Ascending aorta (tissue), 2 donors: ENCODE measurements at places on chromosomes 5 and 9.

DNA sequence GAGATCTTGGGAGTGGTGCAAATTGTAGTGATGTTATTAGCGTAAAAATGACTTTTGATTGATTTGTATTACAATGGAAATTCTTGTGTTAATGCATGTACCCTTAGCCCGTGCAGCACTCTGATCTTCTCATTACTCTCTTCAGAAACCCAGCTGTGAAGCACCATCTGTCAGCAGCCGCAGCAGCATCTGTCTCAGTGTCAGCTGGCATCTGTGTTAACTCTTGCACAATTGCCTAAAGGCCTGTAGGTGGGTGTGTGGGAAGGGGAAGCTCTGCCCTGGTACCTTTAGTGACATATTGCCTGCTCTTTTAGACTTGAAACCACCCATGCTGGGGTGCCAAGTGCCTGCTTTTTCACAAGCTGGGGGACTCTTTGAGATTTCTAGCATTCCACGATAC lies 101.3 kb downstream of the FBXL7 start:
- DNase-seq, result no peak

DNA sequence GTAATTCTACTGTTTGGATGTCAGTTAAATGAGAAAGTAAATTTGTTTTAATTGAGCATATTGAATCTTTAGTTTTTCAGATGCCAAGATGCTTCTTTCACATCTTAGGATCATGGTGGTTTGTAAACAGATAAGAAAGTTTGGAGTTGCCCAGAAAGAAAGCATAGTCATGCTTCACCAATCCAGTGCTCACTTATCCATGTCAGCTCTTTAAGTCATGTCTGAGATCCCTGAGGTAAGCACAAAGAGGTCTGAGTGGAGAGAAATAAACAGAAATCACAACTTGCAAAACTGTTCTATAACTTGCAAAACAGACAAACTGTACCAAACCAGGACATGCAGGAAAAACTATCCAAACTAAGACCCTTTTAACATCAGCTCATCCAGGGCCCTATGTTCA lies 87.7 kb downstream of the OSTF1 start:
- DNase-seq, result no peak

DNA sequence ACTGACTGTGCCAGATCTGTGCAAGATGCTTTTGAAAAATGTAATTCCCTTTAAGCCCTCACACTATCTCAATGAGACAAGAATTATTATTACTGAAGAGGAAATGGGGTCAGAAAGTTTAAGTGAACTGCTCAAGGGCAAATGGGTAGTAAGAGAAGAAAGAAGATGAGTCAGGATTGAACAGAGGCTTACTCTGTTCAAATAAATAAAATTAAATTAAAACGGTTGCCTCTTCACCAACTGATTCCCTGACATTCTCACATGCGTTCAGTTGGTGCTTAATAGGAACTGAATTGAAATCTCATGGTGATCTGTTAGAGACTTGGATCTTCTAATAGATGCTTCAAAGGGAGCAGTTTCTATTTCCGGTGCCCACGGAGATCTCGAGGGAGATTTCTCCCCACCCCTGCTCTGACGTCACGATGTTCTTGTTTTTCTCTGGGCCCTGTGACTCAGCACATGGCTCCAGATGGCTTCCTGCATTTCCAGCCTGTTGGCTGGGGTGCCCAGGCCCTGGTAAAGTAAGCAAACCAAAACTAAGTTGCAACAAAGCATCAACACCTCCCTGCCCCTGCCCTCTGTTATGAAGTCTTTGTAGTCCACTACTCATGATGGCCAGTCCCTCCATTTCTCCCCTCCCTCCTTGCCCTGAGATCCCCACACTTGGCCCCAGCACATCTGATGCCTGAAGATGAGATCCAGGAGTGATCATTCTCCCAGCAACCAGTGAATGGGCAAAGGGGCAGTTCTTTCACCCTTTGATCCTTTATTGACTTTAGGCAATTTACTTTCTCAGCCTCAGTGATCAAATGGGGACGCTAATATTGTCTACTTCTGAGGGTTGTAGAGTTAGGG lies 106.1 kb upstream of the CPEB4 start:
- DNase-seq, result peak; percentile 78

- DNase-seq, result peak; percentile 37
These were observed 58.3 kb upstream of the AFAP1L1 start for GRCh38 chr5:149213264-149213880.

DNA sequence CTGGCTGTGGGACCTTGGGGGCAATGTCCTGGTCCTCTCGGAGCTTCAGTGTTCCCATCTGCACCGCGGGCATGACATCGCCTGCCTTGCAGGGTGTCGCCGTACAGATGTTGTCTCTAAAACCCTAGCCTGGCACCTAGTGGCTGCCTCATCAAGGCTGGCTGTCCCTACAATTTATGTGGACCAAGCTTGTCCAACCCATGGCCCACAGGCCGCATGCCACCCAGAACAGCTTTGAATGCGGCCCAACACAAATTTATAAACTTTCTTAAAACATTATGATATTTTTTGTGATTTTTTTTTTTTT lies 18.3 kb upstream of the ASS1 start:
- no peak for DNase-seq

GRCh38 chr5:113017881-113018635 lies 41.5 kb downstream of the DCP2 start:
- DNase-seq, result no peak

DNA sequence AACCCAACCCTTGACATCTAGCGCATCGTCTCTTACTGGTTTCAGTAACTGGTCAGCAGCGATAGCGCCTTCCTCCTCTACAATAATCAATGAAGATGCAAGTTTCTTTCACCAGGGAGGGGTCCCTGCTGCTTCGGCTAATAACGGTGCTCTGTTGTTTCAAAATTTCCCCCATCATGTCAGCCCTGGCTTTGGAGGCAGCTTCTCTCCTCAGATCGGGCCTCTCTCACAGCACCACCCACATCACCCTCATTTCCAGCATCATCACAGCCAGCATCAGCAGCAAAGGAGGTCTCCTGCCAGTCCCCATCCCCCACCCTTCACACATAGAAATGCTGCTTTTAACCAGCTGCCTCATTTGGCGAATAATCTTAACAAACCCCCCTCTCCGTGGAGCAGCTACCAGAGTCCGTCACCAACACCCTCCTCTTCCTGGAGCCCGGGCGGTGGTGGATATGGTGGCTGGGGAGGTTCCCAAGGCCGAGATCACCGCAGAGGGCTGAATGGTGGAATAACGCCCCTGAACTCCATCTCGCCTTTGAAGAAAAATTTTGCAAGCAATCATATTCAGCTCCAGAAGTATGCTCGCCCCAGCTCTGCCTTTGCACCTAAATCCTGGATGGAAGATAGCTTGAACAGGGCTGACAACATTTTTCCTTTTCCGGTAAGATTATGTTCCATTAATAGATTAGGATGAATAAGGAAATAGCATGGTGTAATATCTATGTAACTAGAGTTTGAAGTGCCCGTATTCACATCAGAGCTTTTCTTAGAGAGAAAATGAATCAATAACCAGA lies 2.2 kb downstream of the CPEB4 start:
- peak; percentile 72 for DNase-seq

DNA sequence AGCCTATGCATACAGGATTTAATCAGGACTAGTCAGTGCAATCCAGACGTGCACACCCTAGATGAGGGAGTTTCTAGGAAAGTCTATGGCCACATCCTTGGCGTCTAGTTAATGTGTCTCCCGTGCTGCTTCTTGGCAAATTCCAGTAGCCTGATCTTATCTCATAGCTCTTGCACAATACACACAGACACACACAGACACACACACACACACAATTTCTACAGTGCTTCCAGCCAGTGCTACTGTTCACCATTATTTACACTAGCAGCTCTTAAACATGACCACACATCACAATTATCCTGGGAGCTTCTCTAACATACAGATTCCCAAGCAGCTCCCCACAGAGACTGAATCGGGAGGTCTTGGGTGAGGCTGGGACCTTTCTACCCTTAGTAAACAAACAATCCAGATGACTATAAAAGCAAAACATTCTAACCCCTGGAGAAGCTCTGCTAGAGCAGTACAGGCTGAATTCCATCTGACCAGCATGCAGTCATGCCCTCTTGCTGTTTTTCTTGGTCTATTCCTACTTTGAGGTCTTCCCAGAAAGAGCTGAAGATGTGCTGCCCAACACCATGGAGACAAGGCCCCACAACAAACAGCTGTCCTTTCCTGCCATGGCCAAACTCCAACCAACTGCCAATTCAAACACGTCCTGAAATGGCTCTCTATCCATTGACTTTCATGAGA lies 236.6 kb downstream of the DEPDC1B start:
- DNase-seq, result no peak

GRCh38 chr9:109403766-109404320 lies 83.0 kb upstream of the EPB41L4B start:
- DNase-seq, result no peak

- DNase-seq, result no peak
These were observed 5.5 kb upstream of the DBN1 start for GRCh38 chr5:177478711-177479646.

- DNase-seq, result no peak
These were observed 181.8 kb downstream of the SAXO1 start for GRCh38 chr9:18851069-18851795.

DNA sequence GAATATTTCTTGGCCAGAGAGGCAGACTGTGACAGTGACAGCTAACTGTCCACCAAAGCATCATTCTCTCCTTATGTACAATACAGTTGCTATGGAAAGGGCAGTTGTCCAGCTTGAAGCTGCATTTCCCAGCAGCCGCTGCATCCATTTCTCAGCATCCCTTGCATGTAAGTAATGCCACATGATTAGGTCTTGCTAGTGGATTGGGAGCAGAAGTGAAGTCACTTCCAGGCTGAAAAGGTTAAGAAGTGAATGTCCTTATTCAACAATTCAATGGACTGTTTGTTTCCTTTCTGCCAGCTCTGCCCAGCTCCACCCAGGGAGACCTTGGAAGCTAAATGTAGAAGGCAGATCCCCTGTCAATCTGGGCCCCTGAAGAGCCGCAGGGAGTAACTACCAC lies 26.1 kb upstream of the RETREG1 start:
- DNase-seq, result no peak

- DNase-seq, result no peak
These were observed 83.2 kb upstream of the LIFR start for GRCh38 chr5:38639377-38640358.

GRCh38 chr5:174149989-174150388 lies 104.5 kb downstream of the NSG2 start:
- no peak for DNase-seq

DNA sequence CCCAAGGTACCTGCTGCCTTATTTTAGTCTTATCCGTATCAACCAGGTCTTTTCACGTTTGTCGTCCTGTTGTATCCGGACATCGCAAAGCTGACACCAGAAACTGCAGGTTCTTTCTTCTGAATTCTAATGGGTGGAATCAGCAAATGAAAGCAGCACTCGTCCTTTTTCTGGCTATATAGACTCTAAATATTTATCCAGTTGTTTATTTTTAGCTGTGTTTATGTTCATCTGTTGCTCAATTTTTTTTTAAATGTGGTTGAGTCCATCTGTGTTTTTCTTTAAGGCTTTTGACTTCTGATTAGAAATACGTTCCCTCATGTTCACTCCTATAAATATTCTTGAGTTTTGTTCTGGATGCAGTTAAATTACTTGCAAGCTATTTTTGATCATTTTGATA lies 831.7 kb downstream of the MTRR start:
- no peak for DNase-seq

DNA sequence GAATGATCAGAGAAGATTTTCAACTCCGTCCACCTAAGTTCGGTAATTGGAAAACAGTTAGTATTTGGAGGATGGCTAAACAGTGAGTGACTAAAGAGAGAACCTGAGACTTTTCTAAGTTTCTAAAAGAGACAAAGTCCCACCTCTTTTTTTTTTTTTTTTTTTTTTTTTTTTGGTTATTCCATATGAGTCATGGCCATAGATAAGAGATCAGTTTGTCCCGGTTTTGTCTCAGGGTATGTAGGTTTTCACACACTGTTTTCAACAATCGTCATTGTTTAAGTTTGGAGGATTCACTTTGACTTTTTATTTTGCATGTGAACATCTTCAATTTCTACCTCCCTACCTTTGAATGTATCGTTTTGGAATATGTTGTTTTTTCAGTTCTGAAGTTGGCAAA lies 85.9 kb downstream of the NTRK2 start:
- no peak for DNase-seq

- DNase-seq, result no peak
These were observed 30.7 kb upstream of the SYK start for GRCh38 chr9:90770927-90771326.

GRCh38 chr5:77560677-77561263 lies 68.7 kb upstream of the WDR41 start:
- DNase-seq, result no peak

DNA sequence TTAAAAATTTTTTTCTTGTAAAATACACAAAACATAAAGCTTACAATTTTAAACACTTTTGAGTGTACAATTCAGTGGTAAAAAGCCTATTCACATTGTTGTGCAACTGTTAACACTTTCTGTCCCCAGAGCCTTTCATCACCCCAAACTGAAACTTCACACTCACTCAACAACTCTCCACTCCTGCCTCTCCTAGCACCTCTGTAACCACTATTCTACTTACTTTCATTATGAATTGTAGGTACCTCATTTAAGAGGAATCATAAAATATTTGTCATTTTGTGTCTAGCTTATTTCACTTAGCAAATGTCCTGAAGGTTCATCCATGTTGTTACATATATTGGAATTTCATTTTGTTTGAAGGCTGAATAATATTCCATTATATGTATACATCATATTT lies 4.3 kb upstream of the ZNF510 start:
- DNase-seq, result no peak

- no peak for DNase-seq
These were observed 206.6 kb downstream of the NSG2 start for GRCh38 chr5:174252121-174252520.

GRCh38 chr5:44321144-44321725 lies 68.0 kb downstream of the FGF10 start:
- DNase-seq, result no peak

GRCh38 chr9:38417003-38417945 lies 7.0 kb downstream of the IGFBPL1 start:
- DNase-seq, result no peak

GRCh38 chr5:180343831-180344695 lies 9.1 kb downstream of the GFPT2 start:
- DNase-seq, result no peak

- DNase-seq, result no peak
These were observed 94.4 kb downstream of the SIL1 start for GRCh38 chr5:139103762-139104161.

GRCh38 chr5:139167533-139167932 lies 30.6 kb downstream of the SIL1 start:
- no peak for DNase-seq

DNA sequence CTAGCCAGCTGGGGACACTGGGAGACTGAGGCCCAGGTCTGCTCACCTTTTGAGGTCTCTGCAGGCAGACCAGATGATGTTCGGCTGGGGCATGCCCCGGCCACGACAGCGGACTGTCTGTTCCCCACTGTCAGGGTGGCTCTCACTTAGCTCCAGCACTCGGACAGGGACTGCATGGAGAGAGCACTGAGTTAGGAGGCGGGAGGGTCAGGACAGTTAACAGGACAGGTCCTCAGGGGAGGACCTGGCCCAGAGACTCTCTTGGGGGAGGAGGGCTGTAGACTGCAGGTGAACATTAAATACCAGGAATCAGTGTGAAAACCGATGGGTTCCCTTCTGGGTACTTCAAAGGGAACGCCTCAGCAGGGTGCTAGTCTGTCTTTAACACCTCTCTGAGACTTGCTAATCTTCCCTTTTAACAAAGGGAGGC lies 25.1 kb downstream of the PDGFRB start:
- DNase-seq, result no peak

- no peak for DNase-seq
These were observed 24.9 kb upstream of the GADD45G start for GRCh38 chr9:89579741-89580385.
